ENCODE measurements at places on chromosomes 12 and 14.

DNA sequence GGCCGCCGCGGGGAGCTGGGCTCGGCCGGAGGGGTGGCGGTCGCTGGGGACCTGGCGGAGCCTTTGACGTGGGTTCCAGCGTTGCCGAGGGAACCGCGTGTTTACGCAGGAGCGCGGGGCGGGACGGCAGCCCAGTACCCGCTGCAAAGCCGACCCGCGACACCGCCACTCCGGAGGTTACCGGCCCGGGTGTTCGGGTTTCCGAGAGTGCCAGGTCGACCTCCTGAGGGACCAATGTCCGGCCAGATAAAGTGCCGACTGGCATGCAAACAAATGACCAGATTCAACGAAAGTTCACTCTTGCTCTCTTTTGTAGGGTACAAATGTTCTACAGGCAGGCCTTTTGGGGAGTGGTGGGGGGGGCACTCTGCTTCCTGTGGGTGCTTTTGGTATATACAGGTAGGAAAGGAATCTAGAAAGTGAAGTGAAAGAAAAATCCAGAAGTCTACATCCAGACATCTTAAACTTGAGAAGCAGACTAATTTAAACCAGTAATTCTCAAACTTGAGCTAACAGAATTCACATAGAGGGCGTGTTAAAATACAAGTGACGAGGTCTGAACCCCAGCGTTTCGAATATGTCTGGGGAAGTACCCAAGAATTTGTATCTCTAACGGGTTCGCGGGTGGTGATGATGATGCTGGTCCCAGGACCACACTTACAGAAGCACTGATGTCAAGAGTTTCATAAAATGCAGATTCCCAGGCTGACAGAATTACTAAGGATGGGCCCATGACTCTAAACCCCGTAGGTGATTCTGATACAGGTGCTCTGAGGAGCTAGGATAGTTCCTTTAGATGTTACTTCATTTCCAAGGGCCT is at the start of gene GPR135:
TSS of gene GPR135 (minus strand) at position 65 of the 820 bp plus-strand sequence. CDS start 154 bp downstream, outside the sequence.
- no peaks in the 10 kb centered on the region for H3K27me3 ChIP-seq
- peaks cover 4% of the 10 kb centered on the region for H3K36me3 ChIP-seq
- peaks cover 11% of the 10 kb centered on the region for H3K4me1 ChIP-seq
- DNase-seq, result peak; percentile 45
- peak within 1 kb of the TSS; percentile 79 for H3K27ac ChIP-seq

DNA sequence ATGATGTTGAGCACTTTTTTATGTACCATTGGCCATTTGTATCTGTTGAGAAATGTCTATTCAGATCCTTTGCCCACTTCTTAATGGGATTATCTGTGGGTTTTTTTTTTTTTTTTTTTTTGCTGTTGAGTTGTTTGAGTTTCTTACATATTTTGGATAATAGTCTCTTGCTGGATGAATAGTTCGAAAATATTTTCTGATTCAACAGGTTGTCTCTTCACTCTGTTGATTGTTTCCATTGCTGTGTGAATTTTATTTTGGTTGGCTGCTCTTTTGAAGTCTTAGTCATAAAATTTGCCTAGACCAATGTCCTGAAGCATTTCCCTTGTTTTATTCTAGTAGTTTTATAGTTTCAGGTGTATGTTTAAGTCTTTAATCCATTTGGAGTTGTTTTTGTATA is 64.5 kb downstream of the CAND1 start:
- H3K36me3 ChIP-seq, result no peaks in the 10 kb centered on the region
- H3K27me3 ChIP-seq, result no peaks in the 10 kb centered on the region
- no peak overlapping the region for H3K27ac ChIP-seq
- H3K4me3 ChIP-seq, result no peak overlapping the region
- DNase-seq, result no peak

DNA sequence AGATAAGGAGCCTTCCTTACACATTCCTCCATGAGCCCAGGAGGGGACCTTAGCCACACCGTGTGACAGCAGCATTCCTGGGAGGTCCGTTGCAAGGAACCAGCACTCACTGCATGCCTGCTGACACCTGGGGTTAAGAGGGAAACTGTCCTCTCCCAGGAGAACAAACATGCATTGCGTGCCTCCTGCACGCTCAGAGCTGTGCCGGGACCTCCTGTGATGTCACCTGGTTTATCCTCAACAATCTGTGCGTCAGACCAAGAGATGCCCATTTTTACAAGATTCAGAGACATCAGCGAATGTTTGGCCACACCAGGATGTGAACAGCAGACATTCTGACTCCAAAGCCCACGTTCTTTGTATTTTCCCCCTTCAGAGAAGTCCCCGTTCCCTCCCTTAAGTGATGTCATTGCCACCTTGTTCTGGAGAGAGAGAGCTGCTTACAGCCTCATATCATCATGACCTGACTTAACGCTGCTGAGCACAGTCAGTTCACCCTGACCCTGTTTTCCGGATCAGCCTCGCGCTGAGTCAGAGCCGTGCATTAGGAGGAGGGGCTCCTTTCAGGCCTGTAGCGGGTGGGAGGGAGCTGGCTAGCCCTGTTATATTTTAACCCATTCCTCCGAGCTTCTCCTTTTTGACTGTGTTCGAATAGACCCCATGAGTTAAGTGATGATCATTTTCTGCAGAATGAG is 36.2 kb downstream of the TMEM120B start:
- H3K4me1 ChIP-seq, result peaks cover 5% of the 10 kb centered on the region
- DNase-seq, result no peak
- peaks cover 23% of the 10 kb centered on the region for H3K36me3 ChIP-seq
- H3K27ac ChIP-seq, result peak overlapping the region; percentile 81
- H3K4me3 ChIP-seq, result no peak overlapping the region

GRCh38 chr14:64293976-64294671 is at the start of gene ESR2:
Gene ESR2, minus strand, starts transcription at chr14:64294371. Its CDS starts 11,386 bp downstream, at chr14:64282985.
- peak within 1 kb of the TSS; percentile 79 for H3K4me3 ChIP-seq
- peaks cover 16% of the 10 kb centered on the region for H3K27me3 ChIP-seq
- DNase-seq, result peak; percentile 6
- no peak within 1 kb of the TSS for H3K27ac ChIP-seq

DNA sequence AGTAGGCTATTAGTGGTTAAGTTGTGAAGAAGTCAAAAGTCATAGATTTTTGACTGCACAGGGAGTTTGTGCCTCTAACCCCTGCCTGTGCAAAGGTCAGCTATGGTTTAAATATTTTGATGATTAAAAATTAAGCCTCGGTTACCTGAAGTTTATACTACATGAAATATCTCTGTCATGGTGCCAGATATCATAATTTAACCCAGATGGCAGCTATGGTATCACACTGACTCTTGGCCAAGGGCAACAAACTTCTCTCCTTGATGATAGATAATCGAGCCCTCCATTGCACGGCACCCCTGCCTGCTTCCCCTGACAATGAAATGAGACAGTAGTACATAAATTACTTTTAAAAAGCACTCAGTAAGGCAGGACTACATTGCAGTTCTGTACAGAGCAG is 80.8 kb downstream of the SLC35F4 start:
- no peaks in the 10 kb centered on the region for H3K4me1 ChIP-seq
- DNase-seq, result no peak
- H3K4me3 ChIP-seq, result no peak overlapping the region
- H3K27ac ChIP-seq, result no peak overlapping the region

DNA sequence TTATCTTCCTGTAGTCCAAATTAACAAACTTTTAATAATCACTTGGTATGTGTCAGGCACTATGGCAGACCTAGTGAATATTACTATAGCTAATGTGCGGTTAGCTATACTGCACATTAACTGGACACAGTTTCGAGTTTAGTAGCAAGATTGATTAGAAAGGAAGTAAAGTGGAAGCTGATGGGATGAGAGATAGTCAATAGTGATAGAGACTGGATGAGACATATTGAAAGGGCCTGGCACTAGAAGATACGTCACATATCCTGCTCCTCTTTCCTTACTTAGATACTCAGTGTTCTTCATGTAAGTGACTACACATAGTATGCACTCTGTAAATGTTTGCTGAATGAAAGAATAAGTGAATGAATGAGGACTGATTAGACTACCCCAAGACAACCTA is 5.5 kb downstream of the TBK1 start:
- H3K27ac ChIP-seq, result peak overlapping the region; percentile 97
- no peaks in the 10 kb centered on the region for H3K27me3 ChIP-seq
- DNase-seq, result no peak
- H3K4me3 ChIP-seq, result no peak overlapping the region
- H3K4me1 ChIP-seq, result peaks cover 55% of the 10 kb centered on the region

GRCh38 chr12:55703901-55704761 is 3.6 kb downstream of the ITGA7 start:
- H3K4me3 ChIP-seq, result no peak overlapping the region
- no peak for DNase-seq
- H3K27me3 ChIP-seq, result peaks cover 46% of the 10 kb centered on the region
- no peak overlapping the region for H3K27ac ChIP-seq
- no peaks in the 10 kb centered on the region for H3K36me3 ChIP-seq

DNA sequence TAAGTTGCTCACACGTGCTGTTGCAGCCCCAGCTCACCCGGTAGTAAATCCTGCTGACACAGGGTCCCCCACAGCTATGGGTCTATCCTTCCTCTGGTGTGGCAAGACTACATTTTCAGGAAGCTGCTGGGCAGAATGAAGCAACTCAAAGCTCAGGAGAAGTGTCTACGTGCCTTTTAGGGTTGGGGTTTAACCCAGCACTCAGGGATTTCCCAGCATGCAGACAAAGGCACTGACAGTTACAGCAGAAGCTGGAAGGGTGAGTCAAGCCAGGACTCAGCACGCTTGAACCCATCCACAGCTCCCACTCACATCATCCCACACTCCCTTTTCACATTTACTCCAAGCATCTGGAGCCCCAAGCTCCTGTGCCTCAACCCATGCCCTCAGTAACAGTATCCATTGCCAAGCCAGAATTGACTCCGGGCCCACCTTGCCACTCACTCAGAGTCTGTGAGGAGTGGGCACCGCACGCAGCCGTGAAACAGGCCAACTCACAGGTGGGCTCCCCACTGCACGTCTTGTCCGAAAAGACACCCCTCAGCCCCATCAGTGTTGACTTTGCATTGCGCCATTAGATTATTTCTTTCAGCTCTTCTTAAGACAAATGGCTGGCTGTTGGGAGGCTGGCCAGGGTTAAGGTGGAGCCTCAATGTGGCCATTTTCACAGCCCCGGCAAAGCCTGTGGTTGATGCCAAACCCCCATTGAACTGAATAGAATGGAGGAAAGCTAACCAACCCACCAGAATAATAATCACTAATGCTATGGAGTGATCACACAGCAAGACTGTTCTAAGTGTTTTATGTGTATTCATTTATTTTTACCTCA is 59.6 kb downstream of the ZFP36L1 start:
- DNase-seq, result no peak
- H3K4me3 ChIP-seq, result no peak overlapping the region
- peaks cover 3% of the 10 kb centered on the region for H3K36me3 ChIP-seq
- peak overlapping the region; percentile 41 for H3K27ac ChIP-seq

DNA sequence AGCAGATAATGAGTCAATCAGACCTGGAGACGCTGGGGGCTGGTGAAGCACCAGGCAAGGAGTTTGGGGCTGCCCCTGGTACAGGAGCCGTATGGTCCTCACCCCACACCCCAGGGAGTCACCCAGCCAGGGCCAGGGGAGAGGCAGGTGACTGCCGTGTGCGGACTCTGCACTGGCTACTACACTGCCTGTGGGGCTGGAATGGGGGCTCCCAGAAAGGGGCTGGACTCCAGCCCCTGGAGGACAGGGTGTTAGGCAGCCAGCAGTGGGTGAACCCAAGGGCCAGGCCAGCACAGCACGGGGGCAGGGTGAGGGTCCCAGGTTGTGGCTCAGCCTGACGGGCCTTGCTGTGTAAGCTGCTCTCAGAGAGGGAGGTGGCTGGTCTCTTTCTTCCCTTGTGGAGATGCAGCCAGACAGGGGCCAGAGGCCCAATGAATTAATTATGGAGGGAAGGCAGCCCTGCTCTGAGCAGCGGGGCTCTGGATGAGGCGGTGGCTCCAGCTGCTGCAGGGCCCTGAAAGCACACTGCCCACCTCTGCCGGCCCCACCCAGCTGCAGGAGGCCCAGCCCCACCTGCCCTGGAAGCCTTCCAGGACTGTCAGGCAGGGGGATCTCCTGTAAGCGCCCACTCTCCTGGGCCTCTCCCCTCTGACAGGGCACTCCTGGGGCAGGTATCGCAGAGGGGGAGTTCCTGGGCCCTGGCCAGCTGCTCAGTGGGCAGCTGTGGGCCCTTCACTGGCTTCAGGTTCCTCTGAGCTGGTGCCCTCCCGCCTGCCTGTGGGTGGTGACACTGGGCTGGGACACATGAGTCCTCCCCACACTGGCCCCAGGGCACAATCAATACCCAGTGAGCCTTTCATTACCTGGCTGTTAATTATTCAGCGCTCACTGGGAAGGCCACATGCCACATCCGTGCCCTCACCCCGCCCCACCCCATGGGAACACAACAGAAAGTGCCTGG is 142.5 kb upstream of the C14orf180 start:
- H3K27me3 ChIP-seq, result peaks cover 29% of the 10 kb centered on the region
- H3K36me3 ChIP-seq, result no peaks in the 10 kb centered on the region
- no peak for DNase-seq
- no peak overlapping the region for H3K27ac ChIP-seq
- H3K4me3 ChIP-seq, result no peak overlapping the region
- H3K4me1 ChIP-seq, result no peaks in the 10 kb centered on the region
